ENCODE measurements at places on chromosomes 2 and 18.

DNA sequence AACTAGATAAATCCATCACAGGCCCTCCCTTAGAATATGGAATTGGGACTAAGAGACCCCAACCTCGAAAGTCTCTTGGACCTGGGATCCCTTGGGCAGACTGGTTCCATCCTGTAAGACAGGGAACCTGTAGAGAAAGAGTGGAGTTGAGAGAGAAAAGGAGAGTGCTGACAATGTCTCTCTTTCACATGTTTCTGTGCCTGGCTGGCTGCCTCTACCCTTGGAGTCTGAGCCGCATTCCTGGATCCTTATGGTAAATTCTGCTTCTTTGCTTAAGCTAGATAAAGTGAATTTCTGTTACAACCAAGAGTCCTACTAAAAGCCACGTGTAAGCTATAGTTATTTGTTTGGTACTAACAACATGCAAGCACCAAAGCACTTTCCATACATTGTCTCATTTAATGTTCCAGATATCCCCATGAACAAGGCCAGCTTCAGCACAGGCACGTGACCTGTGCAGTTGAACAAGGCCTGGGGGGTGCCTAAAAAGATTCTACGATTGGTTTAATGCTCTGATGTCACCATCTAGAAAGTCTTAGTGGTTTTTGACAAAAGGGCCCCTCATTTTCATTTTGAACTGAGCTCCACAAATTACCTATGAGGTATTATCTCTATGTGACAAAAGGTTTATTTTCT is 2.1 kb upstream of the PUM2 start:
- no peak for DNase-seq

DNA sequence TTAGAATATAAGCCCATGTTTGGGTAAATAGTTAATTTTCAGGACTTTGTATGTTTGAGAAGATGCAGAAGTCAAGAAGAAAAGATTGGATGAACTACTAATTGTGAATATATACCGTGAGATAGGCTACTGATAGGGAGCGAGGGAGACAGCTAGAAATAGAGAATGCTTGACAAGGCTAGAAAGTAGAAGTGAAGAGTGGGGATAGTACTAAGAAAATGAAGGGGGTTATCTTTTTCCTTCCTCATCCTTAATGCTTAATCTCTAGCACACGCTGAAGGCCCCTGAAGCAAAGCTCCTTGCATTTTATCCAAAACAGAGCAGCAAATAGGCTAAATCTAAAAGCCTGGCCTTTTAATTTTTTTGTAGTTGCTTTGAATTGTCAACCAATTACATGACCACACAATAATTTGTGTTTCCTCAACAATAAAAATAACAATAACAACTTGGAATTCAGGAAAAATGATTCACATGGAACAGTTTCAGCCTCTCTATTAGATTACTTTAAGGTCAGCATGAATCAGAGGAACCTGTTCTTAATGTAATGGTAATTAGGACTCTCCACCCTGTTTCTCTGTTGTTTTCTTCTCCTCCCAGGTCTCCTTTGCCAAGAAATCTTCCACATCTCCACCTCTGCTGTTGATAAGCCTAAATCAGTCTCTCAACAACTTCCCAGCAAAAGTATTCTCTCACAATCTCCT is 1071.3 kb upstream of the ZEB2 start:
- no peak for DNase-seq

- no peak for DNase-seq
Observed at GRCh38 chr2:9355270-9355669, 68.1 kb downstream of the ITGB1BP1 start.

DNA sequence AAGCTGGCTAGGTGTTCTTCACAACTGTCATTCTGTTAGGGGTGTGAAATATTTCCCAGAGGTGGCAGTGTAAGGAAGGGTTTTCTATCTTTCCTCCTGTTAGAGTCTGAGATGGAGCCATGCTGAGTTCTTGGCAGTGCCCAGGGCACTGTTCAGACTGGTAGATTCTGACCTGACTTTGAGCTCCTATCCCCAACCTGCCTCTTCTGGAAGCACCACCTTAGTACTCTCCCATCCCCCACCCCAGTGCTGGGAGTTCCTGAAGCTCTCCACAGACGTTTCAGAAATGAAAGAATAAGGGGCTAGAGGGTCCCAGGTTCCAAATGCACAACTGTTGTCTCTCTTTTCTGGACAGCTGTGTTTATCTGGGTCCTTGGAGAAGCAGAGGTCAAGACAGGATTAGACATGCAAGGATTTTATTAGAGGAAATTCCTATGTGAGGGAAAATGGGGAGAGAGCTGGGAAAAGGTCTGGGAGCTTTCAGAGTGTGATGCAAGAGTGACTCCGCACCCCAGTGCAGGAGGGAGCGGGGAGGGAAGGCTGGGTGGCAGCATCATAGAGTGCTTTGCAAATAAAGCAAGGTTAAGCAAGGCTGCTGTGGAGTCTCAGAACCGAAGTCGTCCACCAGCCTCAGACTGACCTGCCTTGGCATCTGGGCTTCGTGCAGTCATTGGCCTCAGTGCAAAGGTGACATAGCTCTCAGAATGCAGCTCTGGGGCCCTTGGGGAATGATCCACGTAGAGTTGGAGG is 75.5 kb downstream of the SLC4A3 start:
- no peak for DNase-seq

Measured in stimulated activated CD8-positive, alpha-beta memory T cell treated with anti-CD3 and anti-CD28 coated beads, Interleukin-12 subunit alpha, Interleukin-12 subunit beta, amount 100 ng/mL, for 1 hour (primary cell).